ENCODE measurements at places on chromosomes 3 and 15.

DNA sequence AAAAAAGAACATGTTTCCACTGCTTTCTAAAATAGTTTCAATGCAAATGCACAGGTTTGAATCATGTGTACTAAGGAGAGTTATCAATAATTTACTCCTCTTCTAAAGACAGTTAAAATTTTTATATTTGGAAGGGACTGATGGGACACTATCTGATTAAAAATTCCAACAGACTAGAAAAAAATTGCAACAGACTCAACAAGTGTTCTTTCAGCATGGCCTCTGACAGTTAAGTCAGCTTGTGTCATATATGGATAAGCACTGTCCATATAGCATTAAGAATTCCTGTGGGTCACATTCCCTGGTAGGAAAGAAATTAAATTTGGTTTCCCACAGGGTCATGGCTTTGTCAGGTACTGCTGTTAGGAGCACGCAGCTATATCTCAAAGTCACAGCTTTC, 96.8 kb downstream of the OSBPL10 start:
- no peaks in the 10 kb centered on the region for H3K4me1 ChIP-seq
- H3K27ac ChIP-seq: no peak overlapping the region
- no peaks in the 10 kb centered on the region for H3K27me3 ChIP-seq
- H3K36me3 ChIP-seq: no peaks in the 10 kb centered on the region
- H3K4me3 ChIP-seq: no peak overlapping the region
- DNase-seq: no peak

GRCh38 chr3:96814651-96815567, 515 bp downstream of the EPHA6 start:
- no peaks in the 10 kb centered on the region for H3K4me1 ChIP-seq
- H3K27ac ChIP-seq: no peak overlapping the region
- peaks cover 42% of the 10 kb centered on the region for H3K27me3 ChIP-seq
- no peaks in the 10 kb centered on the region for H3K36me3 ChIP-seq

DNA sequence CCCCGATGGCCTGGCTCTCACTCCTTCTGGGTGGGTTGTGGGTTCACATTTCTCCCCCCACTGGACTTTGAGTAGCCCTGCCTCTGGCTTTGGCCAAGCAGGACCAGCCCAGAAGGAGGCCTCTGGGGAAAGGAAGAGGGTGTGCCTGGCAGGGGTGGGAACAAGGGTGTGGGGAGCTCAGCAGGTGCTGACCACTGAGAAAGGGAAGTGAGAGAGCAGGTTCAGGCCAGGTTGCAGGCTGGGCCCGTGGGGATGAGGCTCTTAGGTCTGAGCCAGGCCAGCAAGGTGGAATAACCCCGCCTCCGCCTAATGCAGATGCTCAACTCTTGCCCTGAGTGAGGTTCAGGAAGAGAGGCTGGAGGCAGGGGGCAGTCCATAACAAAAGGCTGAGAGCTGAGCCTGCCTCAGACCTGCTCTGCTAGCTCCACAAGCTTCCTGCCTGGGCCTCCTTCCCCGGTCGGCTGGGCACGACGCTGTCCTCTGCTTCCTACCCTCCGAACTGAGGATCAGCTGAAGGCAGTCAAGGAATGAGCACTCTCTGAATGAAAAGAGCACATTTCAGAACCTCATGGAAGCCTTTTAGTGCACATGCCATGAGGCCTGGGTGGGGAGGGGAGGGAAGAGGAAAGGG, 82.7 kb downstream of the TLE3 start:
- H3K27ac ChIP-seq: no peak overlapping the region
- no peaks in the 10 kb centered on the region for H3K36me3 ChIP-seq
- peaks cover 6% of the 10 kb centered on the region for H3K4me1 ChIP-seq
- H3K4me3 ChIP-seq: no peak overlapping the region
- H3K27me3 ChIP-seq: no peaks in the 10 kb centered on the region

- H3K27ac ChIP-seq: no peak overlapping the region
- no peaks in the 10 kb centered on the region for H3K4me1 ChIP-seq
- H3K36me3 ChIP-seq: no peaks in the 10 kb centered on the region
- no peak overlapping the region for H3K4me3 ChIP-seq
Observed at GRCh38 chr15:40347559-40348473, 3.0 kb upstream of the PHGR1 start.

DNA sequence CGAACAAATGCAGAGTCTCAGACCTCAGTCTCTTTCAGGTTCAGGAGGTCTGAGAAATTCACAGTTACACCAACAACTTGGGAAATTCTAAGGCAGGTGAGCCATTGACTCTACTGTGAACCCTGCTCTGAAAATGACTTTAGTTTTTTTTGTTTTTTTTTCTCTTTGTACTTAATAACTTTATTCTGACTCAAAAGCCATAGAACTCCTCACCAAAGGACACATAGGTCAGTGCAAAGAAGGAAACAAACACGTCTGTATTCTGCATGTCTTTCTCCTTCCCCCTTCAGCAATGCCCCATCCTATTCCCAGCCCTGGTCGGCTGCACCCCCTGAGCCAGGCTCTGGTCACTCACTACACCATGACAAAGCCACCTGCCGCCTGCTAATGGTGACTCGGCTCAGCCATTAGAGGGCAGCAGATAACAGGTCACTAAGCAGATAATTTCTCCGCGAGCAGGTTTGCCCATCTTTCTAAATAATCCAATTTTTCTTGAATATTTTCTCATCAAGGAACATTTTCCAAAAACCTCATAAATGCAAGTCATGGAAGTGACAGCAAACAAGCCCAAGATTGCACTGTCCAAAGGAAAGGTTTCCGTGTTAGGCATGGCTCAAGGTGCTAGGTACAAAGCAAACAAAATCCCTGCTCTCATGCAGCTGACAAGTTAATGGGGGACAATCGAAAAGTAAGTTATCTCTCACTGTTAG, 37.7 kb downstream of the TM4SF4 start:
- peaks cover 30% of the 10 kb centered on the region for H3K4me1 ChIP-seq
- no peak overlapping the region for H3K27ac ChIP-seq
- peak; percentile 68 for DNase-seq
- H3K4me3 ChIP-seq: no peak overlapping the region
- H3K27me3 ChIP-seq: no peaks in the 10 kb centered on the region
- no peaks in the 10 kb centered on the region for H3K36me3 ChIP-seq

DNA sequence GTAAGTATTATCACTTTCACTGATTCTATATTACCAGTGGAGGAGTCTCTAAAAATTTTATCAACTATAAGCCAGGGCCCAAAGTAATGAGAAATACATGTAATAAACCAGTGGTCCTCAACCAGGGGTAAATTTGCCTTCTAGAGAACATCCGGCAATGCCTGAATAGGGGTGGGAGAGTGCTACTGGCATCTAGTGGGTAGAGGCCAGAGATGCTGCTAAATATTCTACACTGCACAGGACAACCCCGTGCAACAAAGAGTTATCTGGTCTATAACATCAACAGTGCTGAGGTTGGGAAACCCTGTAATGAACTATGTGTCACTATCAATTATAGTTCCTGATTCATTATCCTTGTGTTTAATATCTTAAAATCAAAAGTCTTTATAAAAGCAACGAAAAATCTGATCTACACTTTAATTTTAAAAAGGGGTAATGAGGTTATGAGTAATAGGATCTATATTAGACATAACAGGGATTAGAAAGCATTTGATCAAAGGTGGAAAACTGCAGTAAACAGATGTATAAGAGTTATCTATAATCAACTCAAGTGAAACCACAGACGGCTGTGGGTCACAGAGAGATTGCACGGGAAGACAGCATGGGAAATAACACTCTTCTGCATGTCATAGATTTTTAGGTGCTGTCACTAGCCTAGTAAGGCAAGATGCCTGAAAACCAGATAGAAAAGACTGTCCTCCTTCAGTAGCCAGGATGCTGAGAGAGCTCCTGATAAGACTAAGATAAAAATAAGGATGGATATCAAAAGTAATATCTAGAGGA, 2.0 kb downstream of the LYSMD2 start:
- H3K4me1 ChIP-seq: peaks cover 67% of the 10 kb centered on the region
- H3K4me3 ChIP-seq: no peak overlapping the region

- H3K36me3 ChIP-seq: no peaks in the 10 kb centered on the region
- H3K4me3 ChIP-seq: no peak overlapping the region
- DNase-seq: no peak
- H3K27me3 ChIP-seq: no peaks in the 10 kb centered on the region
Observed at GRCh38 chr3:31571325-31571724, 38.6 kb downstream of the STT3B start.

DNA sequence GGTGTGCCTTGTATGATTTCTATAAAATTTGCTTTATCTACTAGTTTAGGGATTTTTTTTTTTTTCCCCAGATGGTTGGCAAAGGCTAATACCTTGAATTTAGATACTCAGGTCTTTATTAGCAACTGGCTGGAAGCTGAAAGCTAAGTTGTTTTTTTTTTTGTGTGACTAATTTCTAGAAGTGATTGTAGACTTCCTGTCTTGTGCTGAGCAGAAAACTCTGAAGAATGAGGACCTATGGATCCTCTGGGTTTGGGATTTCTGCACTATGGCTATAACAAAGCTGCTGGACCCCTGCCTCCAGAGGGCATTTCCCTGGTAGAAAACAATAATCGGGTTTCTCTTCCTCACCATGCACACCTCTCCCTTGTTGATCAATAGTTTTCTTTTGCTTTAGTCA, 10.0 kb downstream of the ARIH2 start:
- H3K4me1 ChIP-seq: peaks cover 10% of the 10 kb centered on the region
- H3K27me3 ChIP-seq: no peaks in the 10 kb centered on the region
- H3K27ac ChIP-seq: no peak overlapping the region
- no peak overlapping the region for H3K4me3 ChIP-seq
- no peak for DNase-seq

DNA sequence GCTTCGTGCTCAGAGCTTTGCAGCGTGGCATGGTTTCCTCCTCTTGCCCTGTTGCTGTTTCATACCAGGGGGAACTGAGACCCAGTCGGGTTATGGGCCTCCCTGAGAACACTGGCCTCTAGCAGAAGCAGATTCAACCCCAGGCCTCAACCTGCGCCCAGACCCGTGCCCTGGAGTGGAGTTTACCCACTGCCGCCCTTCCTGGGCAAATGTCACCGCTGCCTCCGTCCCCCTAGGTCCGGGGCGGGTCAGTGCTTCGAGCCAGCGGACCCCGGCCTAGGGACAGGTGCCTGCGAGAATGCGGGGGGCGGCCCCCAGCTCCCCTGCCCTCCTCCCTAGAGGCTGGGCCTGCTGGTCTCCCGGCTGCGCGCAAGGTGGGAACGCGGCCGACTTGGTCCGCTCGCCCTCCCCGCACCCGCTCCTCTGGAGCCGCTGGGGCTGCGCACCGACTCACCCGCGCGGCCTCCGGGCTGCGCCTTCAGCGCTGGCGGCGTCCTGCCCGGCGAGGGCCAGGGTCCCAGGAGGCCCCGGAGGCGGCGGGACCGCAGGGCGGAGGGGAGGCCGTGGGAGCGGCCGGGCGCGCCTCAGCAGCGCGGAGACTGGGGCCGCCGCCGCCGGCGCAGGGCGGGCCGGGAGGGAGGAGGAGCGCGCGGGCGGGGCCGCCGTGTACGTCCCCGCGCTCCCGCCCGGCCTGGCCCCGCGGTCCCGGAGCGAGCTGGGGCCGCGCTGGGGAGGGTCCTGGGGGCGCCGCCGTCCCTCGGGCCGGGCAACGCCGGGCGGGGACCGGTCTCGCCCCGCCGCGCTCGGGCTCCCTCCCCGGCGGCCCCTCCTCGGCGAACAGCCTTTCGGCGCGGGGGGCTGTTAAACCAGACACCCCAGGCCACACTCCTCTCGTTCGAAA, at the start of gene PIGZ:
Gene PIGZ (minus strand): TSS at position 601 of the 901 bp plus-strand sequence. CDS start 16,802 bp downstream, outside the sequence.
- H3K27me3 ChIP-seq: no peaks in the 10 kb centered on the region
- DNase-seq: peak; percentile 17
- peak within 1 kb of the TSS; percentile 80 for H3K4me3 ChIP-seq
- H3K36me3 ChIP-seq: no peaks in the 10 kb centered on the region

- H3K36me3 ChIP-seq: no peaks in the 10 kb centered on the region
- no peaks in the 10 kb centered on the region for H3K4me1 ChIP-seq
- H3K4me3 ChIP-seq: no peak overlapping the region
- no peak for DNase-seq
- H3K27ac ChIP-seq: no peak overlapping the region
Observed at GRCh38 chr3:157263027-157263426, 103.1 kb upstream of the CCNL1 start.

DNA sequence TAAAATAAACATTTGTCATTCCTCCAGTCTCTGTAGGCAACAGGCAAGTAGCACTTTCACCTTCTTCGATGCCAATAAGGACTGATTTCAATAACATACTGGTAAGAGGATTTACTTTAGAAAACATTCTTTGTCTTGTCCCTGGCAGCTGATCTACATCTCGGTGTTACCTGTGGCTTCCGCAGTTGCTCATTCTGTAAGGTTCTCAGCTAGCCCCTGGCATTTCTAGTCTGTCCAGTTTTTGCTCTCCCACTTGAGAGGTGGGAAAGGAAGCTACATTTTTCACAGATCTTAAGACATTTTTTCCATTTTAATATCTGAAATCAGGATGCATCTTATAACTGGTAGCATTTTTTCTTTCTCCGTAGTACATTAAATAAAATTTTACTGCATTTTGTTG, 19.7 kb upstream of the MAP6D1 start:
- H3K27me3 ChIP-seq: no peaks in the 10 kb centered on the region
- DNase-seq: no peak
- H3K4me1 ChIP-seq: no peaks in the 10 kb centered on the region
- no peak overlapping the region for H3K4me3 ChIP-seq
- peaks cover 68% of the 10 kb centered on the region for H3K36me3 ChIP-seq
- no peak overlapping the region for H3K27ac ChIP-seq

DNA sequence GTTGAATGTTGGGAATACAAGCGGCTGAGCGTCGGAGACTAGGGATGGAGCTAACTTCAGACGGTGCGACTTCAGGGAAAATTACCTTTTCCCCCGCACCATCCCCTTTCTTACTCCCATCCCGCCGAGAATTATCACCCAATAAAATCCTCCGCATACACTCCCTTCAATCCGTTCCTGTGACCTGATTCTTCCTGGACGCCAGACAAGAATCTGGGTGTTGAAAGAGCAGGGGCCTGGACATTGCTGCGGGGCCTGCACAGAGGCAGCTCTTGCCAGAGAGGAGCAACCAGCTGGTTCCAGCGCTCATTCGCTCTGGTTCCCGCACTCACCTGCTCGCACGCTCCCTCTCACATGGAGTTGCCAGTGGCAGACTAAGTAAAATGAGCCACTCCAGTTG, 241.9 kb downstream of the ALCAM start:
- H3K4me3 ChIP-seq: no peak overlapping the region
- H3K36me3 ChIP-seq: no peaks in the 10 kb centered on the region
- DNase-seq: no peak

GRCh38 chr3:196463478-196463756, 31.2 kb upstream of the UBXN7 start:
- peaks cover 7% of the 10 kb centered on the region for H3K36me3 ChIP-seq
- no peaks in the 10 kb centered on the region for H3K4me1 ChIP-seq
- H3K27ac ChIP-seq: no peak overlapping the region
- no peak for DNase-seq
- H3K27me3 ChIP-seq: no peaks in the 10 kb centered on the region

DNA sequence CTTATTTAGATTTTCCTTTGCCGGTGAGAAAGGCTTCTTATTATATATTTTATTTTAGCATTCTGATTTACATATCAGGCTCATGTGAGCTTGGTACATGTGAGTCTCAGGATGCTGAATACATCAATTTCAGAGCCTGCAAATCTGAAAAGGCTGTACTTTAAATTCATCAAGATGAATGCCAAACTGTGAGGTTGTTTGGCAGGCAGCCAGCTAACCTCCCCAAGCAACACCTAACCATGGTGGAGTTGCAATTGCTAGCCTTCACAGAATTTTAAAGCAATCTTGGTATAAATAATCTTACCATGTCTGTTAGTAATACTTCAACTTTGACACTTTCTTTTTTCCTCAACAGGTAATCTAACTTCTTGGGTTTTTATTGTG, 252.5 kb downstream of the CDIN1 start:
- H3K4me3 ChIP-seq: no peak overlapping the region
- H3K4me1 ChIP-seq: no peaks in the 10 kb centered on the region
- no peaks in the 10 kb centered on the region for H3K36me3 ChIP-seq
- peaks cover 2% of the 10 kb centered on the region for H3K27me3 ChIP-seq
- no peak overlapping the region for H3K27ac ChIP-seq
